ENCODE measurements at places on chromosomes 1 and 21.

- DNase-seq = no peak
Observed at GRCh38 chr1:222772996-222773379, 36.0 kb downstream of the FAM177B start.

GRCh38 chr1:203440771-203441170 is 34.8 kb upstream of the PRELP start:
- peak; percentile 75 for DNase-seq

DNA sequence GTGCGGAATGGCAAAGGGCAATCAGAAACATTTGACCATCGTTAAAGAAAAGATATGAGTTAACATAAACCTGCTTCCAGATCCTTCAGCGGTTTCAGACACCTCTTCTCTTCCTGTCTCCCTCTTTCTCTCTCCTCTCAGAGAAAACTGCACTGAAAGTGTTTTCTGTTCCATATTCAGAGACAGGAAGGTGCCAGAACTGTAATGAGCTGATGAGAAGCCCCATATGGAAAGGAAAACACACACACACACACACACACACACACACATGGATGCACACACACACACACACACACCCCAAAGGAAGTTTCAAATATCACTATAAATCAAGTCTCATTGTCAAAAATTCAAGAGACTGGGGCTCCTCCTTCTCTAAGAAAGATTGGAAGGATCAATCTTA is 515.5 kb downstream of the NUF2 start:
- DNase-seq = no peak

GRCh38 chr1:207140536-207140935 is 36.5 kb downstream of the C4BPA start:
- DNase-seq = no peak

- no peak for DNase-seq
Observed at GRCh38 chr1:3807769-3808168, 11.5 kb upstream of the LRRC47 start.

GRCh38 chr1:197994907-197995407 is 77.8 kb downstream of the LHX9 start:
- DNase-seq = no peak

DNA sequence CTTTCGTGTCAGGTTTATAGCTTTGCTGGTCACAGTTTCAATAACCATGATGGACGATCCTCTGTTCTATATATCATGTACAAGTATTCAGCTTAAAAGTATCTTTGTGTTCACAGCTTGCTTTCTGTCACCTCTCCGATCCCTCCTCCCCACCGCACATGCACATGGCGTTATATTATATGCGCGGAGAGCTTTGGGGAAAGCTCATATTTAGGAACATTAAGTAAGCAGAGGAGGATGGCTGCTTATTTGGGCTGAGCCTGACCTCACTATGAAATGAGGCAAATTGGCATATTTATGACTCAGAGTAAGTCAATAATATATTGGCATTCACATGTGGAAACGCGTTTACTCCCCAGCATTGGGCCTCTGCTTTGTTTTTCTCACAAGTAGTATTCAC is 360.5 kb downstream of the HLX start:
- no peak for DNase-seq

DNA sequence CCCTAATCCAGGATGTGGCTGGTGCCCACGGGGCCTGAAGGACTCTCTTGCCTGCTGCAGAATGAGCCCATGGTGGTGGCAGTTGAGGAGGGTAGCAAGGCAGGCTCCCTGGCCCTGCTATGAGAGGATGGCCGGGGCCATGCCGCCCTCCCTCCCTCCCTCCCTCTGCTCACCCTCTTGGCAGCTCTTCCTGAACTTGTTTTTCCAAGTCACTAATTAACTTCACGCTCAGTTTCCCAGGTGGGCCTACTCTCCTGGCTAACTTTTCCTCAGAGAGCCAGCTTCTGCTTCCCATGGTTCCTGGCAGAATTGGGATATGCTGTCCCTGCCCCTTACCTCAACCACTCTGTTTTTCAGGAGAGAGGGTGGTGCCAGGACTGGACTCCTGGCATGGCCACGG is 10.2 kb downstream of the KCNC4 start:
- no peak for DNase-seq

DNA sequence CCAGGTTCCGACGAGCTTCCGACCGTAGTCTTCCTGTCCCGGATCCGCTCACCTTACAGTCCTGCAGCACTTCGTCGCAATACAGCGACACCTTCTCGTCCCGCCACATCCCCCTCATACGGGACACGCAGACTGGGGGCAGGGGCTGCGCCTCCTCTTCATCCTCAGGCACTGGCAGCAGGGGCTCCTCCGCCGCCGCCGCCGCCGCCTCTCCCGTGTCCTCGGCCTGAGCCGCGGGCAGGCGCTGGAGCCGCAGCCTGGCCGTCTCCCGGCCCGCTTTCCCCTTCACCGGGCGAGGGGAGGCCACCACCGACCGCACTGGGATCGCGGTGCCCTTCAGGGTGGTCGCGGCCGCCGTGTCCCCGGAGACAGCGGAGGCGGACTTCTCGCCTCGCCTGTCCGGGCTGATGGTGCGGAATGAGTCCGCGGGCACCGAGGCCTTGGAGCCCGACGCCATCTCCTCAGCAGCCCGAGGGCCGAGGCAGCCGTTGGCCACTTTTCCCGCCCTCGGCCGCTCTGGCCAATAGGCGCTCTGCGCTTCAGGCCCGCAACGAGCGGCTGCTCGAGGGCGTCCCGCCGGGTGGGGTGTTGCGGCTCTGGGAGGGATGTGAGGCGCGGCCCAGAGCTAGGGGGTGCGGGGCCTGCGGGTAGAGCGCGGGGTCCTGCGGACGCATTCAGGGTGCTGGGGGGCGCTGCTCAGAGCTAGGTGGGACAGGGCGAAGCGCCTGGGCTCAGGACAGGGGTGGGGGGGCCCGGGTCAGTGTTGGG is at the start of gene SHCBP1L:
SHCBP1L (minus strand) TSS at position 490 of the 768 bp plus-strand sequence; CDS start at position 457, 33 bp downstream.
- DNase-seq = no peak

- no peak for DNase-seq
Observed at GRCh38 chr1:171084091-171084490, 6.6 kb upstream of the FMO3 start.

- DNase-seq = no peak
Observed at GRCh38 chr1:243587823-243588560, 262.1 kb downstream of the AKT3 start.

GRCh38 chr1:179598631-179599030 is 7.0 kb downstream of the TDRD5 start:
- no peak for DNase-seq

DNA sequence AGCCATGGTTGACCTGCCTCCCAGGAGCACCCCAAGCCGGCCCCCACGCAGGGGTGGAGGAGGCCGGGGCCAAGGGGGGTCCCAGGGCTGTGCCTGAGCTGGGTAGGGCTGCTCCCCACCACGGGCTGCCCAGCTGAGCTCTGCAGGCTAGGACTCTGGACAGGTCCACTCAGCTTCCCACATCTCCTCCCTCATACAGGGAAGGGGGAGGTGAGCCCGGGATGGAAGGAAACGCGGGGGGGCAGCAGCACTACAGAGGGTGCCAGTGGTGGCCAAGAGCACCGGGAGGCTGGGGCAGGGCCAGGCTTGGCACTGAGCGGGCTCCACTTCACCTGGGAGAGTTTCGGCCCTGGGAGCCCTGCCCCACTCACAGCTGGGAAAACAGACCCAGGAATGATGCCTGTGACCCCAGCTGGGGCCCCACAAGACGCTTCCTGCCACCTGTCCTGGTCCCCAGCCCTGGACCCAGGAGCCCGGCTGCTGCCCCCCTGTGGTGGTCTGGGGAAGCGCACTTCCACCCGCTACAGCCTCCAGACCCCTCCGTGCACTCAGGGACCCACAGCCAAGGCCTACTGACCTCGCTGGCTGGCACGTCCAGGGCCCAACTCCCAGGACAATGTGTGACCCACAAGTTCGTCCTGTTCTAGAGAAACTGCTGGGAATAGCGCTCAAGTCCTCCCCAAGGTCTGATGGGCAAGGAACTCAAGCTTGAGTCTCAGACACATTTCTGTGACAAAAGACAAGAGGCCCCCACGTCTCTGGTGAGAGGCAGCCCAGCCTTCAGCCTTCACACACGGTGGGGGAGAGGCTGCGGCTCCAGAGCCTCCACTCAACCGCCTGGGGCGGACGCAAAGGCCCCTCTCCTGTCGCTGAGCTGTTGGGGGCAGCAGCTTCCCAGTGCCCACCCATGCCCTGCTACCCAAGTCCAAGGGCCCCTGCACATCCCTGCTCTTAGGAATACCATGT is 3.0 kb downstream of the AURKAIP1 start:
- DNase-seq = no peak

GRCh38 chr21:43194303-43195120 is 25.7 kb downstream of the CRYAA start:
- no peak for DNase-seq

GRCh38 chr1:115251856-115252255 is 86.2 kb downstream of the NGF start:
- DNase-seq = peak; percentile 83

DNA sequence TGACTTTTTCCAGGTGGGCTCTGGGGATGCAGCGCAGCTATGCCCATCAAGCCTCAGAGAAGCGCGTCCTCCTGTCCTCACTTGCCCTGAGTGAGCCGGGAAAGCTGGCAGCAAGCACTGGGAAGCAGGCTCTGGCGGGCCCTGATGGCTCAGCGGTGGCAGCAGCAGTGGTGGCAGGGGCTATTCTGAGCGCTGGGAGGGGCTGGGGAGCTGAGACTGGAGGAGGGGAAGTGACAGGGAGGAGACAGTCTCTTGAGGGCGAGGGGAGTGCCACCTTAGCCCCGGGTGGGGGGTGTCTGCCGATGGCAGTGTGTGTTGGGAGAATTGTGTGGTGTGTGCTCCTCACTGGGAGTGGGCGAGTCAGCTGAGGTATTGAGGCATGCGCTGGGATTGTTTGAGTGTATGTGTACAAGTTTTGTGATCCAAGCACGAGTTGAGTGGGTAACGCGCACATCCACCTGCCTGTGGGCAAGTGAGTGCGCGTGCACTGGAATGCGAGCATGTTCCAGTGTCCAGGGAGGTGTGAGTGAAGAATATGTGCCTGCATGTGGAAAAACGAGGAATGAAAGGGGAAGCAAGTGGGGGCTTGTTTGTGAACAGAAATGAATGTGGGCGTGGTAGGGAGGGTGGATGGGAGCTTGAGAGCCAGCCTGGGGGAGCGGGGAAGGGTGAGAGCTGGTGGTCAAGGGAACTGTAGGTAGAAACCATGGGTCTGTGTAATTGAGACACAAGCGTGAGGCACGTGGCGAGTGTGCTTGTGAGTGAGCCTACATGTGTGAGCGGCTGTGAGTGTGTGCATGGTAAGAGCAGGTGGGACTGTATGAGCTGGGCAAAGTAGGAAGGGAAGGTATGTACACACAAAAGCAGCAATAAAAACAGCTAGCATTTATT is 2.9 kb upstream of the FOXO6 start:
- no peak for DNase-seq

DNA sequence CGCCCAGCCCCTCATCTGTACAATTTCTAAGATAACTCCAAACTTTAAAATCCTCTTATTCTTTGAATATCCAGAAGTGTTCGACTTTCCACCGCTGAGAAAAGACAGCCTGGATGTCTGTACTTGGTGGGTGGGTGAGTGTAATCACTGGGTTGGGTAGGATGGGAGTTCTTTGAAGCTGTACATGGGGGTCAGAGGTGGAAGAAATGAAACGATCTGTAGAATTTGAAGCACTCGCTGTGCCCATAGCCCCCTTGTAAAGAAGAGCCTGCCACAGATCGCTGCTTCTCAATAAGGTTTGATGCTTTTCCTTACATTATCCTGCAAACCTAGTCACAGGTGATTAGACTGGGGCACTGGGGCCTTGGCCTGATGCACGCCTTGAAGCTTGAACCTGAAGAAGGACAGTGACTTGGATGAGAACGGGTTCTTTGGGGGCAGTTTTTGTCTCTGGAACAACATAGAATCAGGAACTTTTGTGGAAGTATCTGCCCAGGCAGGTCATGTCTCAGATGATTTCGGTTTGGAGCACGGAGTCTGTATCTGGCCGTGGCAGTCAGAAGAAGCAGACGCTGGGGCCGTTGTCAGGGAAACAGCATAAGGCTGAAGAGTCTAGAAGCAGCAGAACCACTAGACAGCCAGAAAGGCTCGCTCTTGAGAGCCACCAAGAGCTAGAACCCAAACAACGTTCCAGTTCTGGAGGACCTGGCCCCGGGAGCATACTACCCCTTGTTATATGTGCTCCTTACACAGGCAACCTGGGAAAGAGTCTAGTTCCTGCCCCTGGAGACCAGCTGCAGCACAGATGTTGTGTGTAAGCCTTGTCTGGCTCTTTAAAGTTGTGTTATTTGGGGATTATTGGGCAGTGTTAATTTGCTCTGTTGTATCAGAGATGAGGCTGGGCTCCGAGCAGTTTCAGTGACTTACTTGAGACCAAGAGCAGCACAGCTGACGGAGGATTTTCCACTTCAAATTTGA is 45.1 kb upstream of the SCCPDH start:
- no peak for DNase-seq

DNA sequence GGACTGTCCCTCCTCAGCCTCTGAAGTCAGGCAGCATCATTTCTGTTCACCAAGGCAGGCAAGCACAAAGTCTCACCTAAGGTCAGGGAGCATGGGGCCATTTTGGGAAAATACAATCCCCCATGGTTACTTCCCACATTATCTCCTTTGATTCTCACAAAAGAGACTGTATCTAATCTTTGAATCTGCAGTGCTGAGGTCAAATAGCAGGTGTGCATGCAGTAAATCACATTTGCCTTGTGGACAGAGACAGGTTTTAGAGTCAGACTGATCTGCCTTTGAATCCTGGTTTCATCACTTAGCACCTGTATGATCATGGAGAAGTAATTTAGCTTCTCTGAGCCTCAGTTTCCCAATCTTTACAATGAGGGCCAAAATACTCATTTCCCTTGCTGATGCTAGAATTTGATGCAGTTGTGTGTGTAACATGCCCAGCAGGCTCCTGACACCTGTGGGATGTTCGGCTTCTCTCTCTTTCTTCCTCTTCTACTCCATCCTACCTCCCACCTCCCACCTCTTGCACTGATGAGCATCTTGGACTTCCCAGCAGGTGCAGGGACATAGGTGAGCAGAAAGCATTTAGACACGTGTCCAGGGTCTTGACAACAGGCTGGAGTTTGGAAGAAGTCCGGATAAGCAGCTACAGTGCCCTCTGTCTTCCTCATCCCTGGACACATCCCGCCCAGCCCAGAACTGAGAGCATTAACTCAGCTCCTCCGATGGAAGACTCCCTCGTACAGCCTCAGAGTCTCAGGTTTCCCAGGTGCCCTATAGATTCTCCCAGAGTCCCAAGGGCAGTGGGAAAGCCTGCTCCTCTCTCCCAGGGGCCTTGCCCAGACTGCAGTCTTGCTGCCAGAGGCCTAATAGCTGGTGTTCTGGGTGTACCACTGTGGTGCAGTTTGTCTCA is 18.9 kb downstream of the NENF start:
- no peak for DNase-seq

- DNase-seq = no peak
Observed at GRCh38 chr1:160063176-160063575, 6.8 kb downstream of the KCNJ10 start.
